Fibroblast of skin of scalp (primary cell): ENCODE measurements at places on chromosomes 1 and 21.

DNA sequence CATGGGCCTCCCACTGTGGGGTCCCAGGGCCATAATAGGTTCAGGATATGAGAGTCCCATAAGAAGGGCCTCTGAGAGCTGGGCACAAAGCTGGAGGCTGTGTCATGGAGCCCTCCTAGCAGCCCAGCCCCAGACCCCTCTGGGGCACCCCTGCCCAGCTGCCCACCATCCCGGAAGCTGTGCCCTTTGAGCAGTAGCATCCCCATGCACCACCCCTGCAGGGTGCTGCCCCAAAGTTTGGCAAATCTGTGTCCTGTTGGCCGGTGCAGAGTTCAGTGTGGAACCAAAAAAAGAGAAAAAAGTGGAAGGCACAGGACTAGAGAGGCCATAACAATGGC lies 17.6 kb downstream of the TNNT2 start:
- no peak for DNase-seq

DNA sequence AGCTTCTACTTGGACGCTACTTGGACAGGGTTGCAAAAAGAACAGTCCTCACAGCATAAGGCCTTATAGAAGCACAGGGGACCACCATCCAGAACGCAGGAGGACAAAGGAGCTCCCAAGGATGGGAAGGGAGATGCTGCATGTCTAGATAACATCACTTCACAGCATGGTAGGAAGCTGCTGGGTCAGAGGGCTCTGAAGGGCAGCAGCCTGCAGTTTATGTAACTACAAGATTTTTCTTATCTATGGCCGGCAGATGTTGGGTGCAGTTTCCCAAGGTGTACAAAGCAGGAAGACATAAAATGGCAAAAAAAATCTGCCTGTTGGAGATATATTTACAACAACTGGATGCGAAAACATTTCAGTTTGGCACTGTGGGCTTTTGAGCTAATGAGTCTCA lies 45.3 kb upstream of the SLC5A9 start:
- DNase-seq: no peak

- no peak for DNase-seq
These were observed 1.7 kb downstream of the EGLN1 start for GRCh38 chr1:231420299-231420958.

DNA sequence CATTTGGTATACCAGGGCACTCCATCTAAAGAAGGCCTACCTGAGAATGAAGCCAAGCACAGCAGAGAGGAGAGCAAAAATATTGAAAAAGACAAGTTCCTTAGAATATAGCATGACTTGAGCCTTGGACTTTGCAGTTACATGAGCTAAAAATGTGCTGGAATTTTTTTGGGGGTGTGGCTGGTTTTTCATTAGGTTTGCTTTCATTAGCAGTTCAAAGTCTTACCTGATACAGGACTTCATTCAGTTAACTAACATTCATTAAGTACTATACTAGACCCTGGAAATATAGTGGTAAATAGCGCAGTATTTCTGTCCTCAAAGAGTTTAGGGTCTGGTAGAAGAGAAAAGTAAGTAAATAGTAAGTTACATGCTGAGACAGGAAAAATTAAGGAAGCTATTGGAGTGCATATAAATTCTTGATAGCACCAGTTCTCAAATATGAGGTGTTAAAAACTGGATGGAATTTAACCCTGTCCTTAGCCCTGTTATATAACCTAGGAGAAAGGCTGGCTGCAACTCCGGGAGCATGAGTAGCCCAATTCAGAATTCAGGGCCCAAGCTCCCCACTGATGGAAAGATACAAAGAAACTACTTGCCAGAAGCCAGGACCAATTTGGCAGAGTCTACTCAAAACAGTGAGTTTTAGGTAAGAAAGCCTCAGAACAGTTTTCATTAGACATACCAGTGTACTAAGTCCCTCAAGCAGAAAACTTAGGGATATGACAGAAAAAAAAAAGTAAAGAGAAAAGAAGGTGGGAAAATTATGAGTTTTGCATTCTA lies 3.1 kb upstream of the DOCK7 start:
- DNase-seq: no peak

GRCh38 chr1:248814351-248814750 lies 11.4 kb downstream of the SH3BP5L start:
- DNase-seq: no peak

DNA sequence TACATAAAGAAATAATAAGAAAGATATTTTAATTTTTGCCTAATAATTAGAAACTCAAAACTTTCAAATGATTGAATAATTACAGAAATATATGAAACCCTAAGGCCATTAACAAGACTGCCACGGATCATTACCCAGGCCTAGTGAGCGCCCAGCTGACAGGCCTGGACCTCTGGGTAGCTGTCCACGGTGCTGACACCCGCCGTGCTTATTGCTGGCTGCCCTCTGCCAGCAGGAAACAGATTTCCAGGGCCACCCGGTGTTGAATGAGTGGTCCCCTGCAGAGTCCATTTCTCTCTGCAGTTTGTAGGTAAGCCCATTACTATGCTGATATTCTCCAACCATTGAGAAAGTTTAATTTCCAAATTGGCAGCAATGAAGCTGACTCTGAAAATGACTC lies 254.4 kb upstream of the GJB5 start:
- DNase-seq: peak; percentile 33

DNA sequence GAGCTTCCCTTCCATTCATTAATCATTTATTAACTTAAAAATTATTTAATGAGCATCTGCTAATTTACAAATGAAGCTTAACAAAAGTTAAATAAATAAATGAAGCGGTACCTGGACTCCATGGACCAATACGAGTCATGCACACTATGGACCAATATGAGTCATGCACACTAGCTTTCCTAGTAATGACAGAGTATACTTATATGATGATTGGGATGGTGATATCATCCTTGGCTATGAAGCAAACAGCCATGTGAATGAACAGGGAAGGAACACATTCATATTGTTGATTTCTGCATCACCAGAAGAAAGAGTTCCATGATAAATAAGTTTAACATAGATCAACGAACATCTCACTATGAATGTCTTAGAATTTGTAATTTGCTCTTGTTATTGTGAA lies 109.9 kb downstream of the SPAG17 start:
- DNase-seq: peak; percentile 51

DNA sequence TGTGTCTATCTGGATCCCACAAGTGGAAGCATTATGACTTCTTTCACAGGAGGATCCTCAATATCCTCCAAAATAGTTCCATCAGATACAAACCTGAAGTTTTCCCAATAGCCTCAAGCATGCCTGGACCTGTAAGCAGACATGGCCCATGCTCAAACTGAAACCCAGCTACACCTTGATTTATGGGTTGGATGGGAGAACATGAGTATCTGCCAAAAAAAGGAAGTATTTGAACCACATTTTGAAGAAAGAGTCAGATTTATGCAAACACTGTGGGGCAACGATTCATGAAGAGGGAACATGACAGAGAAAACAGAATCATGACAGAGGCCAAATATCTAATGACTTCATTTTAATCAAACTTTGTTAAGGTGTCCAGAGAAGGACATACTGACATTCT lies 351.0 kb upstream of the NFIA start:
- no peak for DNase-seq

GRCh38 chr1:3398396-3399140 lies 55.9 kb upstream of the ARHGEF16 start:
- DNase-seq: no peak

DNA sequence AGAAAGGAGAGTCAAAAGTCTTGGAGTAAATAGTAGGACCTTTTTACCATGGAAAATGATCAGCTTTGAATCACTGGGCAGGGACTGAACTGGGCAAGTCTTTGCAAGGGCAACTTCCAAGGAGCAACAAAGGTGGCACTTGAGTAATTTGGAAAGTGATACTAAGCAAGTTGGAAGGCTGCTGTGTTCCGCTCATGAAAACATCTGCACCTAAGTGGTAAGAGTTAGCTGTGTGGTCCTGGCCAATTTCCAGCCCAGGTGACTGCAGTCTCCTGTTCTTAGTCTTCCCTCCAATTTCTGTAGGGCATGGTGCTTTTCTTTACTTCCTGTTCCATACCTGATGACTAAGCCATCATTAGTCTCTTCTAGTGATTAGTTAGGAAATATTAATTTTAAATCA lies 35.5 kb upstream of the PRDM2 start:
- DNase-seq: no peak

- no peak for DNase-seq
These were observed 62.3 kb downstream of the GON4L start for GRCh38 chr1:155794605-155795245.

- DNase-seq: no peak
These were observed 399.9 kb downstream of the HLX start for GRCh38 chr1:221279146-221279545.

- no peak for DNase-seq
These were observed 19.0 kb downstream of the IGSF21 start for GRCh38 chr1:18126616-18127015.

DNA sequence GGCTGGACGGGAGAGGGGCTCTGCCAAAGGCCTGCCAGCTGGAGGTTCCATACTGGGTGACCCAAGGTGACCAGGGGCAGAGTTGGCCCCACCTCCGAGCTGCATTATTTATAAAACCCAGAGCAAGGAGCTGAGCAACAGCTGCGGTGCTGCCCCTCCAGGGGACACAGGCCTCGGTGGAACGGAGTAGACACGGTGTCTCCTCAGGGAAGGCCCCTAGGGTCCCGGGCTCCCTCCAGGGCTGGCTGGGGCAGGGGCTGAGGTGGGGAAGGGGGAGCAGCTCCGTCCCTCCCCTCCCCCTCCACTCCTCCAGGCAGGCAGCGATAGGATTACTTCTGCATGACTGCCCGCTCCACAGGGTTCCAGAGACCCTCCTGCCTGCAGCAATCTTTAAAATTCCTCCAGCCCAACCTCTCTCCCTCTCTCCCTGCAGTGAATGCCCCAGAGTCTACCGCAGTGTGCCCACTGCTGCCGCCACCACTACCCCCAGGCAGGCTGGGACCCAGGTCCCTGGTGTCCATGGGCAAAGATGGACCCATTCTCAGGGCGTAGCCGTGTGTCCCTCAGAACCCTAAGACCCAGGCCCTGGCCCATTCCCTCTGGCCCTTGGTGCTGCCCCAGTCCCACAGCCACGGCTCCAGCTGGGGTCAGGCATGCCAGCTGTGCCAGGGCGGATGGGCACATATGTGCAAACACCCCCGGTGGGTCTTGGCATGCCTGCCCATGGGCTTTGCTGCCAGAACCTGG lies 10.8 kb downstream of the AHDC1 start:
- DNase-seq: no peak

GRCh38 chr1:216201946-216202345 lies 221.3 kb downstream of the USH2A start:
- no peak for DNase-seq

- DNase-seq: peak; percentile 93
These were observed 48.1 kb downstream of the ELAPOR1 start for GRCh38 chr1:109161858-109162606.

DNA sequence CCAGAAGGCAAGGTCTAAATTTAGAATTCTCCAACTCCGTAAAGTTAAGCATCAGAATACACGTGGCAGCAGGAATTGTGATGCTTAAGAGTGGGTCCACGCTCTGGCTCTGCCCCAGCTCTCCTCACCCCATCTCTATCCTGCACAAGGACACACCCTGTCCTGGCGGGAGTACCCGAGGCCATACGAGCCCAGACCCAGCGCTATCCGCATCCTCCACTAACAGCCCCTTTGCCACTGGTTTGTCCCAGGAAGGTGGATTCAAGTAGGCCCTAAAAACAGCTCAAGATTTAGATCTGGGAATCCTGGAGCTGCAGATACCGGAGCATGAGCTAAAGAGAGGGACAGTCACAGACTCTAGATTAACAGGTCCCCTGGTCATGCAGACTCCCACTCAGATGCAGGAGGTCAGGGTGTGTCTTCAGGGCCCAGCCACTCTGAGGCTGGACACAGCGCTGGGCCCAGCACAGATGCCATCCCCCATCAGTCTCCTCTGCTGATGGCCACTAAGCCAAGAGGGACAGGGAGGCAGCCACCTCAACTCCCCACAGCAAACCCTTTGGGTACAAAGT lies 393.3 kb downstream of the NPHP4 start:
- no peak for DNase-seq

DNA sequence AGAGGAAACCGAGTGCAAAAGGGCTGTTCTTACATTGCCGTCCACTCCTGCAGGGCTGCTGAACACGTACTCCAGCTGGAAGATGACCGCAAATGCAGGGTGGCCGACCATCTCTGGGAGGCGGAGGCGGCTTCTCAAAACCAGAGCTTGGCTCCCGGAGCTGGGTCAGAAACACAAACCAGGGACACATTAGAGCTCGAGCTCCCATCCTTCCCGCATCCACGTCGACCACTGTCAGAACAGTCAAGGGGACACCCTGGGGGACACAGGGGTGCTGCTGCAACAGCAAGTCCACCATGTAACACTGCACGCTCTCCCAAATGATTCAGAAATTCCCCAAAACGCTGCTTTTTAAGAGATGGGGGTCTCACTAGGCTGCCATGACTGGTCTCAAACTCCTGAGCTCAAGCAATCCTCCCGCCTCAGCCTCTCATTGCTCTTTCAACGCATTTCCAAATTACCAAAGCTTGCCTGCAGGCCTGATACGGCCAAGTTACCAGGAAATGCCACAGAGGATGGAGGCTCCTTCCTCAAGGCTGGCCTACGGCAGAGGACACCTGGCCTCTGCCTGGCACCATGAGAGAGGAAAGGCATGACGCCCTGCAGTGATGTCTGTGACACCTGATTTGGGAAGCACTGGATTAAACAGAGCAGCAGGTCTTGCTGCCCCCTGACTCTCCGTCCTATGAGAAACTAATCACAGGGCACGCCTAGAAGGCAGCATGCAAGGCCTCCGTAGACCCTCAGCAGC lies 45.0 kb downstream of the NPHP4 start:
- DNase-seq: no peak

GRCh38 chr21:41817228-41817627 lies 50.4 kb upstream of the RIPK4 start:
- DNase-seq: peak; percentile 74

- no peak for DNase-seq
These were observed 51.1 kb downstream of the PHC2 start for GRCh38 chr1:33379631-33380354.

DNA sequence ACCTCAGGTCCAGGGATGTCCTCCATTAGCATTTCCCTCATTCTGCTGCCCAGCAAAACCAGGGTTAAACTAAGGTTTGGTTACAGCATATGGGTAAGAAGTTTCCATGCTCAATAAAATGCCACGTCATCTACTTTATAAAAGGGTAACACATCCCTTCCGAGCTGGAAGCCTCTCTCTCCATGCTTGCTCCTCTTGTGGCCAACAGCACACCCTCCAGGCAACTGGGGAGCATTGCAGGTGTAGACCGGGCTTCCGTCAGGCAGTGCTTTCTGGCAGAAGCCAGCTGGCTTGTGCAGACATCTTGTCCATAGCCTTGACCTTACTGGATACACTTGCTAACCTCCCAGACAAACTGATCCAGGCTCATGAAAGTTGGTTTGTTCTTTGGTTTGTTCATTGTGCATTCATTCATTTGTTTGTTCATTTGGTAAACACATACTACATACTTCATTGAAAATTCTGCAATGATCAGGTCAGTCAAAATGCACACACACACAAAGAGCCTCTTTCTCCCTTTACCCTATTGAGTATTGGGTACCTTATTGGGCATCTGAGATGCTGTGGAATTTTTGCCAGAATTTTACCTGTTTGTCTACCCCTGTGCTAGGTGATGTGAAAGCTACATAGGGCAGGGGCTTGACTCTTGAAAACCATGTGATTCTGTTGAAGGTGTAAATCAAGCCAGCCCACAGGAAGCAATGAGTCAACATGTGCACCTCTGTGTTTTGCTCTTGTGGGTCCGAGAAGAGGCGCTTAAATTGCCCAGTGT lies 422.8 kb downstream of the CAMTA1 start:
- peak; percentile 72 for DNase-seq

GRCh38 chr1:7388488-7389185 lies 382.5 kb upstream of the VAMP3 start:
- DNase-seq: peak; percentile 55
